ENCODE measurements at places on chromosomes 3 and 15.

GRCh38 chr15:88032787-88033186, 223.8 kb downstream of the NTRK3 start:
- no peak for DNase-seq

DNA sequence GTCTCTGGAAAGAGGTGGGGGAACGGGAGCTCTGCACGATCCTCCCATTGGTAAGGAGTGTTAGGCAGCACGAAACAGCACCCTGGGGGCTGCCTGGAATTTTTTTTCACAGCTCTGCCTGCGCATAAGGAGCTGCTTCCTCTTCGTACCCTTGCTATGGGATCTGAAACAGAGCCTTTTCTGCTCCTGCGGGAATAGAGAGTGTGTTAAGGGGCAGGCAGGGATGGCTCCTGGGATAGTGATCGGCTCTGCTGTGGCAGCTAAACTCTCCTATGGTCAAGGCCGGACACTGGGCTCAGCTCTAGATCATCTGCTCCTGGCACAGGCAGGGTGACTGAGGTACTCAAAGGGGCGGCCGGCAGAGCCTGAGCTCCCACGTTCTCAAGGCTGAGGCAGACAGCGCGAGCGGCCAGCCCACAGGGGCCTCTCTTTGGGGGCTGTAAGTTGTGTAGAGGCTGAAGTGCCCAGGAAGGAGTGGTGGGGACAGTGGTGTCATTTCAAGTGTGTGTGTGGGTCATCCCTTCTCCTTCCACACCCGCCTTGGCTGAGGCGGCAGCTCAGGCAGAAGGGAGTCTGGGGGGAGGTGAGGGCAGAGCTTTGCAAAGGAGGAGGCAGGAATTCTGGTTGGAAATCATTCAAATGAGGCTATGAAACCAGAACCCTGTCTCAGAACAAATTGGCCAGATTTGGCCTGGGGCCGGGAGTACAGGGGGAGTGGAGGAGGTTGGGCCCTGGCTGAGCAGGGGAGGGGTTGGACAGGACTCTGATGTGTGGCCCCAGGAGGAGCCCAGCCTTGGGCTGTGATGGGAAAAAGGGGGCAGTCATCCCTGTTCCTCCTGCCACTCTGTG, 31.0 kb downstream of the EPHB3 start:
- DNase-seq = no peak

- no peak for DNase-seq
Observed at GRCh38 chr3:52679199-52679538, 6.5 kb downstream of the PBRM1 start.

DNA sequence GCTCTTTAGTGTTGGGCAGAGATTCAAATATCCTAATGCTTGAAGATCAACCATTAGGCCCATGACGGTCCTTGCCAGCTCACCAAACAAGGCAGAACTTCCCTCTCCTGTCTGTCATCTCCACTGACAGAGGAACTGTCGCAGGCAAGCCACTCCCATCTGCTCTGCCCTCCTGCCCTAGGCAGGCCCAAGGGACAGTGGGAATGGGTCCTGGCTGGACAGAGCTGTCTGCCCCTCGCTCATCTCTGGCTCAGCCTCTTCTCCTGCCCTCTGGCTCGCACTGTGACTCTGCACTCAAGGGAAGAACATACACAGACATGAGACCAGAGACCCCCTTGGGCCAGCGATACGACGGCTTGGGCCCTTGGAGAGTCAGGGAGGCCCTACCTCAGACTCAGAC, 7.6 kb upstream of the MUSTN1 start:
- no peak for DNase-seq

DNA sequence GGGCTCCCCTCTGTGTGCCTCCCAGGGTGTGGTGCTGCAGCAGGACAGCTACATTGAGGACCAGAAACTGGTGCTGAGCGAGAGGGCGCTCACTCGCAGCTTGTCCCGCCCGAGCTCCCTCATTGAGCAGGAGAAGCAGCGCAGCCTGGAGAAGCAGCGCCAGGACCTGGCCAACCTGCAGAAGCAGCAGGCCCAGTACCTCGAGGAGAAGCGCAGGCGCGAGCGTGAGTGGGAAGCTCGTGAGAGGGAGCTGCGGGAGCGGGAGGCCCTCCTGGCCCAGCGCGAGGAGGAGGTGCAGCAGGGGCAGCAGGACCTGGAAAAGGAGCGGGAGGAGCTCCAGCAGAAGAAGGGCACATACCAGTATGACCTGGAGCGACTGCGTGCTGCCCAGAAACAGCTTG, 53.7 kb downstream of the KLHL25 start:
- no peak for DNase-seq

Measured in stimulated activated CD4-positive, alpha-beta T cell treated with anti-CD3 and anti-CD28 coated beads, Interleukin-12 subunit alpha, Interleukin-12 subunit beta, amount 100 ng/mL, for 4 hours (primary cell).